ENCODE measurements at places on chromosomes 6 and 20.

- no peak for DNase-seq
Measured at GRCh38 chr6:83558975-83559374, 46.6 kb downstream of the PRSS35 start.

- peak; percentile 1 for DNase-seq
Measured at GRCh38 chr20:43721429-43722152, 5.2 kb downstream of the GTSF1L start.

DNA sequence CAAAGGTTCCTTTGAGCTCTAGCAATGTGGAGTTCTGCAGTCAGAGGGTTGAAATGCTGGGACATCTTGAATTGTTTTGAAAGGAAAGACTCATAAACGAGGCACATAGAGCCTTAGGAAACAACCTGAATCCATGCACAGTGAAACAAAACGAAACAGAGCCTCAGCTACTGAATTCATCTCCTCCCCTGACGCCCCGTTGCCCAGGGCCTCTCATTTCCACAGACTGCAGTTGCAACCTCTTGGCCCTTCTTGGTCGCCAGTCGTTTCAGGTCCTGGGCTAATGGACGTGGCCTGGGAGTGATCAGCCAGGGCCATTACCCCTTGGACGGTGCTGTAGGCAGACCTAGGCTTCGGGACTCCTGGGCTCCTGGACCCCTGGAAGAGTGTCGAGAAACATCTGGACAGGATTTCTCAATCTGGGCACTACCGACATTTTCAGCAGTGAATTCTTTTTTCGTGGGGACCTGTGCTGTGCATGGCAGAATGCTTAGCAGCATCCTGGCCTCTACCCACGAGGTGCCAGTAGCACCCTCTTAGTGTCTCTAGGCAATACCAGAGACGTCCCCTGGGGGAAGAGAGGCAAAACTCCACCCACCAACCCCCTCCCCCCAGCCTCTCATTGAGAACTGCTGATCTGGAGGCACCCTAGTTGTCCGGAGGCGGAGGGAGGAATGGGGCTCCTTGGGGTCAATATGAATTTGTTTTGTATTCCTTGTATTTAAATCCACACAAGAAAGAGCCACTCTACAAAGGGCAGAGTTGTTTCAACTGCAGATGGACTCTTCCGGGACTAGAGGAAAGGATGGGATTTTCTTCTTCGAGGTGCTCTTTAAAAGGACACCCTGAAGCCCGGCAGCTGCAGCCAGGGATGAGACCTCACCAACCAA lies 50.2 kb downstream of the TMEM242 start:
- DNase-seq = no peak

DNA sequence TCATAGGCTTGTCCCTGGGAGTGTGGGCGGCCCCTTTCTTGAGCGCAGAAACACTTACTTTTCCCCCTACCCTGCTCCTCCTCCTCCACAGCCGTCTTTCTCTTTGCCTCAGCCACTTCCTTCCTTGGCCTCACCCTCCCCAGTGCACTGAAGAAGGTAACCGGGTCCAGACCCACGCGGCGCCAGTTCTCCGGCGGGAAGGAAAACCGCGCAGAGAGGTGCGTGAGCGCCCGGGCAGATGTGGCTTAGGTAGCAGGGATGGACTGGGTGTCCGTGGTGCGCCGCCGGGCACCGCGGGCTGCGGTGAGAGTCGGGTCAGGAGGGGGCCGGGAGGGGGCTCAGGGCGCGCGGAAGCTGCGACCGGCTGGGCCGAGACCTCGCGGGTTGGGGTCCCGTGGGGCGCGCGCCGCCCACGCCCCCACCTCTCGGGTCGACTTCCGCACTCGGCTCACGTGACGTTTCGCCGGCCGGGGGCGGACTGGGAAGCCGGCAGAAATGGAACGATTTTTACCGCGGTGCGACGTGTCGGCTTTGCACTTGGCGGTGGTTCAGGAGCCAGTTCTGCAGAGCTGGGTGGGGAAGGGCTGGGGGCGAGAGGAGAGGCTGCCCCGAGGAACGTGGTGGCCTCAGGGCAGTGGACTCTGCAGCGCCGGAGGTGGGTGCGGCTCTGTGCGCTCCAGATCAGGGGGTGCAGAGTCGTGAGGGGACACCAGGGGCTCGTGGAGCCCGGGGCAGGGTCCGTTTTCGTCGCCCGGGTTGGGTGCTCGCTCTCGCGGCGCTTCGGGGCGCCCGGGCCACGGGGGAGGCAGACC lies at the start of gene ABRACL:
Gene ABRACL, plus strand, starts transcription at position 88 of the 812 bp plus-strand sequence. CDS start 5,416 bp downstream, outside the sequence.
- peak; percentile 30 for DNase-seq

- DNase-seq = no peak
Measured at GRCh38 chr6:117025310-117025709, 148.3 kb downstream of the RFX6 start.

- no peak for DNase-seq
Measured at GRCh38 chr20:40997116-40997515, 31.5 kb upstream of the TOP1 start.

DNA sequence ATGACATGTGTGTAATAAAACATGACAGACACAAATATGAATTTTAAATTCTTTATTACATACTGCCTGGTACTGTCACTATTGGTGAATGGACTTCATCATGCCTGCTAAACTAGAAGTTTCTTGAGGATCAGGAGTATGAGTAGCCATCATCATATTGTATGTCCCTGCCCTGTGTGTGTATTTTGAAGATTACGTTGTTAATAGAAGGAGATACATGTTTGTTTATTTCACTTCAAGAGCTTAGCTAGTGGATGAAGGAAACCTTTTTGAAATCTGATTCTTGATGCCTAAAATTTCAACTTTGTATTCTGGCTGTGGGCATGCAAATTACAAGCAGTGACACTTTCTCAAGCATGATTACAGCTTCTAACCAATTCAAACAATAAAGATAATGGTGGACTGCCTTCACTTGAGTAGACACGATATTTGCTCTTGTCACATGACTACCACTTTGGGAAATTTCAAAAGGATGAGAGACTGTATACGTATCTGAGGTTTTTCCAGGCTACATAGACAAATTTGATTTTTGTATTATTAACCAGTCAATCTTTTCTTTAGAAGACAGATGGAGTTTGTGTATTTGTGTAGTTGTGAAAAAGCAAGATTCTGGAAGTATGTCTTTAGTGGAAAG lies 3.5 kb downstream of the TBPL1 start:
- DNase-seq = no peak

- no peak for DNase-seq
Measured at GRCh38 chr6:68502946-68503345, 132.1 kb upstream of the ADGRB3 start.

DNA sequence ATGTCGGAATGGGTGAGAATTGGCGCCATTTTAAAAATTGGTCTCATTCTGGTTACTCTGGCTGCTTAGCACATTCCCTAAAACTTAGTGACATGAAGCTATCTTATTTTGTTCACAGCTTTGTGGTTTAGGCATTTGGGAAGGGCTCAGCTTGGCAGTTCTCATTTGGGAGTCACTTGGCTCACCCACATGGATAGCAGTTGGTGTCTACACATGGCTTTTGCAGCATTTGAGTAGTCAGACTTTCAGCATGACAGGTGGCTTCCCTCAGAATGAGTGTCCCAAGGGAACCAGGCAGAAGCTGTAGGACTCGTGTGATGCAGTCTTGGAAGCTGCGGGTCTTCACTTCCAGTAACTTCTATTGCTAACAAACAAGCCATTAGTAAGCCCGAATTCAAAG lies 64.6 kb downstream of the UST start:
- DNase-seq = no peak

DNA sequence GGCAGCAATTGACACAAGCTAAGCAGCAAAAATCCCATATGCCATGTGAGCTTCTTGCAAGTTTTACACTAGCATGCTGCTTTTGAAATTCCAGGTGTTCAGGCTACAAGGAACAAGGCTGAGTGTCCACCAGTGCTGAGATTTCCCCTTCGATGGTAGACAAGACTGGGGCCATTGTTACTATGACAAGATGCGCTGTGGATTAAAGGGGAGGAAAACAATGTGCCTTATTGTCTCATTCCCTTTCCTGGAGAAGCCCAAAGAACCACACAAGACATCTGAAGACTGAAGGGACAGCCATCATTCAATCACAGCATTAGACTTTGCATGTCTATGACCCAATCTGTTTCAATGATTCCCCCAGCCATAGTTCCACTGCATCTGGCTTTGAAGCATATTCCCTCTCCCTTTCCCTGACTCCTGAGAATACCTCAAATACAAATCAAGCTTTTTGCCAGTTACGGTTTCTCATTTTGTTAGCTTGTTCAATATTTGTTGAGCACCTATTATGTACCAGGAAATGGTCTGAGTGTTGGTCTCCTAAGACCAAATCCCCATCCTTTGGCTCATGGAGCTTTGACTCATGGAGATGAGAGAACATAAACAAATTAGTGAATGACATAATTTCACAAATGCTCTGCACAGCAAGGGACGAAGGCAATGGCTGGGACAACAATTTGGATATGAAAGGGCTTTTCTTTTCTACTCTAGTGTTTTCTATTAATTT lies 23.4 kb upstream of the SCGN start:
- DNase-seq = peak; percentile 60

DNA sequence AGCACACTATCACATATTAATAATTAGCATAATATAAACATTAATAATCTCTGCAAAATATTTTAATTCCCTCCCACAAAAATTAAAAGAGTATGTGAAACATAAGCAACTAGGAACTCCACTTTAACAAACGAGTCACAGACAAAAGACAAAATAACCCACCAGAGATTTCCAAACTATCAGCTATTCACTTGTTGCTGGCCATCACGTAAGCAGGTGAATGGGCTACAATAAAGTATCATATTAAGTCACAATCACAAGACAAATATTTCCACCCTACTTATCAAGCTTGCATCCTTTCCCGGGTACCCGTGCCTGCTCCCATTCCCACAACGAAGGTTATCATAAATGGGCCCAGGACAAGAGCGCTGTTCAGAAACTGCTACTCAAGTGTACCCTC lies 2.5 kb downstream of the HDAC2 start:
- no peak for DNase-seq

DNA sequence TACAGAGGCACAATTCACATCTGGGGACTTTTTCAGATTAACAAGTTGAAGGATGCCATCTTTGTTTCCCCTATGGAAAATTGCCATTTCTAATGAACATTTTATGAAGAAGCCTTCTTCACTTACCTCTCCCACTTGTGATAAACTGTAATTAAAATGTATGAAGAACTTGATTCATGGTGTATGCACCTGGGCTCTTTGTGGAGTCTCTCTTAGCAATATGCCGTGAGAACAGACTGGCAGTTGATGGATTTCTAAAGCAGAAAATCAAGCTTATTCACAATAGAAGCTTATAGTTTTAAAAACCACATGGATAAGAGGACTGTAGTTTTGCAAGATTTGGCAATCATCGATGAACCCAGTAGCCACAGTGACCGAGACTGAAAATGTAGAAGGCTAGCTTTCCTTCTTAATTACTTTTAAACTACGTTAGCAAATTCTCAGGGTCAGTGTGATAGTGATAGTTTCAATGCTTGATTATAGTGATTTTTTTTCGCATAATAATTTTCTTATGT lies 270.6 kb downstream of the PRL start:
- no peak for DNase-seq

DNA sequence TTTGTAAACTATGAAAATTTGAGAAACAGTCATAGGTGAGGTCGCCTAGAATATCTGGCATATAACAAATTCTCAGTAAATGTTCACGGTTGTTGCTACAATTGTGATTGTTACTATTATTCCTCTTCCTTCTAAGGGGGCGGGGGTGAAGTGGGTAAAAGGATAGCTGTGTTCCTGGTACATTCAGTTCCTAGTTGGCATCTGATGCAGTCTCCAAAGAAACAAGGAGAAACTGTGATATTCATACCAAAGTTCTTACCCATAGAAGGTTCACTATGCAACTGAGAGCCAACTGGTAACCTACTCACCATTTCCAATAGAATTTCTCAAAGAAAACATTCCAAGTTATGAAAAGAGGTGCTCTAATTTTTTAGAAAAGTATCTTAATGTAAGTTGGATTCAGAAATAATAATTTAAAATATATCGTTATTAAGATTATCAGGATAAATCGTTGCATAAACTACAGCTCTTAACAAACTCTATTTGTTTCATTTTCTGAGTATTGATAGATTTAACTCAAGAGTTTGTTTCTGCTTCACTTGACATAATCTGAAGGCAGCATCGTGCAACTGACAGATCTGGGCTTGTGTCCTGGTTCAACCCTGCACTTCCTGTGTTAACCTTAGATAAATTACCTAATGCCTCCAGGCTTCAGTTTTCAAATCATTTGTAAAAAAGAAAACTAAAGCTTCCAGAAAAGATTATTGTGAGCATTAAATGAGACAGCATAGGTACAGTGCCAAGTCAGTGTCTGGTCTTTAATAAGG lies 13.3 kb upstream of the MAP7 start:
- no peak for DNase-seq

- no peak for DNase-seq
Measured at GRCh38 chr20:11403711-11404110, 514.0 kb upstream of the BTBD3 start.

DNA sequence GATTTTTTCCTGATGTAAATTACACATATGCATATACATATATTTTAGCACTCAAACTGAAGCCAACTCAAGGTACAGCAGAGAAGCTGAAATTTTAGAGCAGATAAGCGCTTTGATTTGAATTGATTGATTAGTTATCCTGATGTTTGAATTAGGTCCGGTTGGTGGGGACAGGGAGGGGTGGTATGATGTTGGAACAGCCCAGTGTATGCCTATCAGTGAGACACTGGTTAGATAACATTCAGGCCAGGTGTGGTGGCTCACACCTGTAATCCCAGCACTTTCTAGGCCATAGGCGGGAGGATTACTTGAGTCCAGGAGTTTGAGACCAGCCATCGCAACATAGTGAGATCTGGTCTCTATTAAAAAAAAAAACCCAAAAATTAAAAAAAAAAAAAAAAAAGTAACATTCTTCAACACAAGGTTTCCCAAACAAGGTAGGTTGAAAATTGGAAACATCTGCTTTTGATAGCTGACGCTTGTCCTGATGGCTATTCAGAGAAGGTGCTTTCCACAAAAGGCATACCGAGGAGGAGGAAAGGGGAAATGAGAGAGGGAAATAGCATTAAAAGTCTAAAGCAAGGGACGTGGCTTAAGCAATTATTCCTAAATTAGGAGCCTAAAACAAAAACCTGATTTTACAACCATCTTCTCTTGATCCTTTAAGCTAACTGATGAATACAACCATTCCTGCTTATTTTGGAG lies 288.4 kb upstream of the JARID2 start:
- DNase-seq = no peak

DNA sequence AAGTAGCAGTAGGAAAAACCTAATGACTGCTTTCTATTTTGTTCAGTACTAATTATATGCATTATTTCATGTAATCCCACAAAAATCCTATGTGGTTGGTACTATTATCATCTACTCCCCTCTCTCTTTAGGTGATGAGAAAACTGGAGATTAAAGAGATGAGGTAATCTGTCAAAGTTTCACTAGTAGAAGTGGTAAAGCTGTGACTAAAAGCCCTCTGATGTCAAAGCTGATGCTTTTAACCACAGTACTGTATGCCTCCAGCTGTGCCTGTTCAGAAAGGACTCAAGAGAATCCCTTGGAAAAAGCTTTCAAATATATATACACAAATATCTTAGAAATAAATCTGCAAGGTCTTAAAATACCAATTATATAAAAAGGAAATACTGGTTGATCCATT lies 38.0 kb downstream of the PHIP start:
- DNase-seq = no peak

Data from NCI-H2029 treated with DMSO at 0.1 percent for 48 hours (cell line).